ENCODE measurements at places on chromosomes 3 and 15.

DNA sequence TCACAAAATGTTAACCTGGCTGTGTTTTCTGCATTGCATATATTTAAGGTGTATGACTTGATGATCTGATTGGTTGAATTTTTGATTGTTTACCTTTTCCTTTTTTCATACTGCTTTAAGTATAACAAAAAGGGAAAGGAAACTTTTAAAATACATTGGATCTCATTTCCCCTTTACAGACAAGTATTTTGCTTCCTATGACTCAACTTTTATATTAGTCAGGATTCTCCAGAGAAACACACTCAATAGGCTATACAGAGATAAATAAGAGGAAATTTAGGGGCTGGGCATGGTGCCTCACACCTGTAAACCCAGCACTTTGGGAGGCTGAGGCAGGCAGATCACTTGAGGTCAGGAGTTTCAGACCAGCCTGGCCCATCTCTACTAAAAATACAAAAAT, 205.8 kb downstream of the TJP1 start:
- no peak for DNase-seq

GRCh38 chr15:31615643-31616415, 289.2 kb downstream of the KLF13 start:
- DNase-seq, result no peak

DNA sequence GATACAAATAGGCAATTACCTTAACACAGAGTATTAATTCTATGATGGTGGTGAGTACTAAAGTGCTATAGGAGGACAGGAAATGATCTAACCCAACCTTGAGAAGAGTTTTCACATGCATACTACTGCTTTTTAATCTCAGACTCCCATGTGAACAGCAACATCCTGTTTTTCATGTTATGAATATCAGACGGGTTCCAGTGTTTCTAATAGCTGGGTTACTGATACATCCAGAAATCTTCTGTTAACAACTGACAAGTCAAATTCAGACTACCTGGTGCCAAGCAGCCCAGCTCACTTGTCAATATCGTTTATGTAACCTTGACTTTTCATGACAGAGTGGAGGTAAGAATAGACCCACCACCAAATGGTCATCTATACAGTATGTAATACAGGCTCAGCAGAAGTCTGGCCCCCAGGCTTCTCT, 220.2 kb upstream of the COL8A1 start:
- no peak for DNase-seq

GRCh38 chr15:73632670-73633058, 525 bp downstream of the NPTN start:
- no peak for DNase-seq

- no peak for DNase-seq
These were observed 53.7 kb downstream of the DLG1 start for GRCh38 chr3:197244751-197245150.

GRCh38 chr3:123098426-123099330, 31.9 kb downstream of the PDIA5 start:
- no peak for DNase-seq

DNA sequence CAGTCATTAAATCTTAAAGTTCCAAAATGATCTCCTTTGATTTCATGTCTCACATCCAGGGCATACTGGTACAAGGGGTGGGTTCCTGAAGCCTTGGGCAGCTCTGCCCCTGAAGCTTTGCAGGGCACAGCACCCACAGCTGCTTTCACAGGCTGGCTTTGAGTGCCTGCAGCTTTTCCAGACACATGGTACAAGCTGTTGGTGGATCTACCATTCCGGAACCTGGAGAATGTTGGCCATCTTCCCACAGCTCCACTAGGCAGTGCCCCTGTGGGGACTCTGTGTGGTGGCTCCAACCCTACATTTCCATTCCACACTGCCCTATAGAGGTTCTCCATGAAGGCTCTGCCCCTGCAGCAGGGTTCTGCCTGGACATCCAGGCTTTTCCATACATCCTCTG, 211.1 kb upstream of the THBS1 start:
- DNase-seq, result no peak

DNA sequence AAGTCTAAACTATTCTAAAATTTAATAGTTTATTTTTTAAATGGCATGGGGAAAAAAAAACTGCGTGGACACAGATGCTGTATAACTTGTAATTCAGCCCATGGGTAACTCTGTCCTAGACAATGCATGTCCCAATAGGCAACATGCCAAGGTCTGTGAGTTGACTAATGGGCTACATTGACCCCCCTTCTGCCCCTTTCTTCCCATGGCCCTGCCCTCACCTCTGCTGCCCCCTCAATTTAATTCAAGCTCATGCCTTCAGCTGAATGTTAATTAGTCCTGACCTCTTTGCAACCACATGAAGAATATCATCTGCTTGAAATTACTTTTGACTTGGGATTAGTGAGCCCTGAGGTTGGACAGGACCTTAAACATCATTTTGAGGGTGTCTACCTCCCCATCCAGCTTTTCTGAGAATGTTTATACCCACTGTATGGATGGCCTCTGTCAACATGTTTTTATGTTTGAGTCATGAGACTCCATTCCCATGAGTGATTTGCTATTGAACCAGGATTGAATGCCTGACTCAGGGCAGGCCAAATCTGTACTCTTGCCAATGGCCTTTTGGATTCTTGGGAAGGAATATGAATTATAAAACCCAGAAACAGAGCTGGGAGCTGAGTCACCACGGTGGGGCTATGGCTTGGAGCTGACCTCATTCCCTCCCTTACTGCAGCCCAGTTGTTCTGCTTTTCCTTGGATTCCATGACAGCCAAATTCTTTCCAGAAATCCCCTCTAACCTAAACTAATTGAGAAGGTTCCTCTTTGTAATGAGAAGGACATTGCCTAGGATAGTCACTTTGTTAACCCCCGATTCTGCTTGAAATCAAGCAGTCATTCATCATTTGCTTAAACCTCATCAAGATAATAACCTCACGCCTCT, 33.5 kb upstream of the PDE8A start:
- no peak for DNase-seq

- DNase-seq, result peak; percentile 58
These were observed 122.3 kb upstream of the PTPRG start for GRCh38 chr3:61439122-61439458.

GRCh38 chr3:119181765-119182164, 8.4 kb downstream of the UPK1B start:
- DNase-seq, result no peak

GRCh38 chr3:141521781-141522180, 35.0 kb downstream of the RASA2 start:
- no peak for DNase-seq

DNA sequence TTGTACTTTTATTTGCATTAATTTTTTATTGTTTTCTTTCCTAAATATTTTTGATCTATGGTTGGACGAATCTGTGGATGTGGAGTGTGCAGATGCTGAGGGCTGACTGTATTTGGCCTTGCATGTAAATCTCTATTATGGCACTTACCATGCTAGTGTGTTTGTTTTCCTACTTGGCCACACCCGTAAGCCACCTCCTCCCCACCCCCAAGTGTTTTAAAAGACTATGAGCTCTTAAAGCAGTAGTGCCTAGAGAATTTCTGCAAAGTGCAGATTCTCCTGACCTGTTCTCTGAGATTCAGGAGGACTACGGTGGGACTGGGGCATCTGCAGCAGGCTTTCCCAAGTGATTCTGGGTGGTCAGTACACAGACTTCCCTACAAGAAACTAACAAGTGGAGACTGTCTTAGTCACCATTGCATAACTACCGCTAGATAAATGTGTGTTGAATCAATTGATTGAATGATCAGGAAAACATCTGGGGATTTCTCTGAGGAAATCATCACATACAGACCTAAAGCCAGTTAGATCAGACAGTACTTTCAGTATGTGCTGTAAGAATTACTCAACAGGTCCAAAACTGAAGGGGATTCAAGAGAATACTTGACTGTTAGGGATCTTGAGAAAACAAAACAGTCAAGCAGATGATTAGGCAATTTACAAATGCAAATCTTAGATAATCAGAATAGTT, 6.2 kb upstream of the TIPARP start:
- DNase-seq, result no peak

- no peak for DNase-seq
These were observed at the start of gene PROK2 for GRCh38 chr3:71784914-71785531. Gene PROK2 (minus strand): TSS chr3:71785148. CDS start chr3:71785052, 96 bp downstream.

DNA sequence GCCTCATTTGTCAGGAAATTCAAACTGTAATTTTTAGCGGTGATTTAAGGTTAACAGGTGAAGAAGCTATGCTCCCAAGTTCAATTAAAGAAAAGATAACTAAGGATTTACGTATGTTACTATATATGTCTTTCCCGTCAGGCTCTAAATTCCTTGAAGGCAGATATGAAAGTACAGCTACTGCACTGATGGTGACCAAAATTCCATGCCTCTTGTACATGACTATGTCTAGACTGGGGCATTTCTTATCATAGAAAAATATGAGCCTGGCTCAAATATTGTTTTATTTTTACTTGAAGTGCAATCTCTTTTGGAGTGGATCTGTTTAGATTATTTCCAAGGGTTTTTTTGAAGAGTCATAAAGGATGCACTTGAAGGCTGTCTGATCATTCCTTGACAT, 647.1 kb upstream of the KCNMB2 start:
- no peak for DNase-seq

DNA sequence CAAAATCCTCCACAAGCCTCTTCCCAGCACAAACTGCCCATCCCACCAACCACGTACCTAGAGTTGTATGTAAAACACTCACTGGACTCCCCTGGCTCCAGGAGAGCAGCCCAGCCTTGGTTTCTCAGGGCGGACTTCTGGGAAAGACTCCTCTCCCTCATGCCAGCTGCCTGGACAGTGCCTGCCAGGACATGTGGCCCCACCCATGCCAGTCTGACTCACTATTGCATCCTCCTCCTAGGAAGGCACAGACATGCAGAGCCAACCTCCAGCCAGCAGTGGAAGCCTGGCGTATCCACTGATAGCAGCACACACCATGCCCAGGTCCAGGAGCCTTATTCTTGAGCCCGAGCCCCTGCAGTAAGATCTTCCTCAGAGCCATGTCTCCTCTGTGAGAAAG, 8.6 kb downstream of the PKM start:
- DNase-seq, result no peak

DNA sequence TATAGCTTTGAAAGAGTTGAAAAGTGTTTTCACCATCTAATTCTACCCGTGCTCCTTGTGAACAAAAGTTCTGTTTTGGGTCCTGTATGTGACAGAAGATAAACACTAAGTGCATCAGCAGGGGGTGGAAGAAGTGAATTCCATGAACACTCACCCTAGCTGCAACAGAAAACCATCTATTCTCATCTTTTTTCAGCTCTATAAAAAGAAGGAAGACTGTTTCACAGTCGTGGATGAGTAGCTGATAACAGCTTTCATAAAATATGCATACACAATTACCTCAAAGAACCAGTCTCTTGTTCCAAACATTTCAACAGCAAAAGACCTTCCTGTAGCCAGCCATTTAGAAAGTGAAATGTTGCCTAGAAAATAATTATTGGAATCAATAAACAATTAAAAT, 281.7 kb upstream of the RASGRP1 start:
- no peak for DNase-seq

DNA sequence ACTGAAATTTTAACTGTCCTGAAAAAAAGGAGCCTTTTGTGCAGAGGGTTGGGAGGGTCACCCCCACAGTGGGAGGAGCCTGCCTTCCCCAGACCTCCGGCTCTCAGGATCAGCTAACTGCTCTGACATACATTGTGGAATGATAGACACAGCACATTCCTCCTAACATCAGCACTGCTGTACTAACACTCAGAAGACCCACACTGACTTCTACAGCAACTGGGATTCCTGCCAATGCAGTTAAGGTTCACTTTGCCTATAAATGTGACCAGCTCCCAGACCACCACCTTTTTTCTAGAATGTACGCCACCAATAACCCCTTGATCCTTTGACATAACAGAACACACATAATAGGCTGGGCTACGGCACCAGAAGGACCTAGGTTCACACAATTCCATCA, 3.2 kb downstream of the CPEB1 start:
- DNase-seq, result no peak

DNA sequence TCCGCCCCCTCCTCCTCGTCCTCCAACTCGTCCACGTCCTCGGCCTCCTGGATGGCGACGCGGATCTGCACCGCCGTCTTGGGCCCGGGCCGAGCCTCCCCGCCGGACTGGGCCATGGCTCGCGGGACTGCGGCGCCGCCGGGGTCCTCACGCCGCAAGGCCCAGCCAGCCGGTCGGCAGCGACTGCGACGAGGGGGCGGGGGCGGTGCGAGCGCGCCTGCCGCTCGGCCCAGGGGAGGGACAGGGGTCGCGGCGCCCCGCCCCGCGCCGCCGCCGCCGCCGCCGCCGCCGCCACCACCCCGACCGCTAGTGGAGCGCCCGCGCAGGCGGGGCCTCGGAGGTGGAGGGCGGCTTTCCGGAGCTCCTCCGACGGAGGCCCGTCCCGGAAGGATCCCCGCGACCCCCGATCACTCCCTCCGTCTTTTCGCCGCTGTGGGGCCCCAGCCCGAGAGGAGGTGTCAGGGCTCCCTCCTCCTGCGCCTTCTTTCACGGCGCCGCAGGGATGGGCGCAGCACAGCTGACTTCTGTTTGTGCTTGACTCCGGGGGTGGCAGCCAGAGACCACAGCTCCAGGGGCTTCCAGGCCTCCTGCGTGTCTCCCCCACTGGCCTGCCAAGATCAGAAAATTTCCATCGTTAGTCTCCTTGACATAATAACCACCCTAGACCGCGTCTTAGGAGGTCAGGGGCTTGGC, at the start of gene LARP6:
Gene LARP6 (minus strand): TSS at position 185 of the 693 bp plus-strand sequence. CDS start 69 bp downstream, at position 116.
- peak; percentile 63 for DNase-seq

GRCh38 chr3:37392957-37393356, 218.6 kb upstream of the LRRFIP2 start:
- DNase-seq, result no peak

GRCh38 chr3:78879295-78879860, 888.4 kb downstream of the ROBO1 start:
- DNase-seq, result no peak

DNA sequence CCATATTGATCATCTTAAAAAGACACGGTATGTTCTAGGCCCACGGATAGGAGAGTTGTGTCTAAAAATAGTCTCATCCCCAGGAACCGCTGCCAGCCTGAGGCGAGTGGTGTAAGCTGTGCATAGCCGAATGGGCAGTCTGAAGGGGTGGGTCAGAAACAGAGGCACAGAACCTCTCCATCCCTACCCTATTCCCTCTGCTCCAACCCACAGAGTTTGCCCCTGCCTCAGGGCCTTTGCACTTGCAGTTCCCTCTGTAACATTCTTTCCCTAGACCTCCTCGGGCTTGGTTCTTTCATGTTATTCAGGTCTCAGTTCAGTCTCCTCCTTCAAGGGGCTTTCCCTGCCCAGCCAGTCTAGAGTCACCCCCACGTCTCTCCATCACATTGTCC, 4.8 kb downstream of the SCN5A start:
- DNase-seq, result no peak

GRCh38 chr3:68403741-68404140, 528.6 kb downstream of the TAFA4 start:
- no peak for DNase-seq

- DNase-seq, result no peak
These were observed 30.7 kb upstream of the KY start for GRCh38 chr3:134681522-134681900.

- DNase-seq, result no peak
These were observed 27.5 kb upstream of the FAM81A start for GRCh38 chr15:59410391-59410896.

DNA sequence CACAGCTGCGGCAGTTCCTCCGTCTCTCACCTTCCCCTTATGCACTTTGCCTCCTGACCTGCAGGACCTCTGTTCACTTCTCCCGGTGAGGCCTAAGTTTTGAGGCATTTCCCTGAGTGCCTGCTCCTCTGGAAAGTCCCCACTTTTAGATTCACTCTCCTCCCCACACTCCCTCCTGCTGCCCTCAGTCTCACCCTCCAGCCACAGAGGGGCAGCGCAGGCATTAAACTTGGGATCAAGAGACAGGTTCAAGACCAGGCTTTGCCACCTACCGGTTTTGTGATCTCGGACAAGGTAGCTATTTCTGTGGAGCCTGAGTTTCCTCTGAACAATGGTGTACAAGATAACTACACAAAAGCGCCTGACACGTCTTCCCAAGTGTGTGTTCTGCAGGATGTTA, 19.4 kb downstream of the SLC6A11 start:
- DNase-seq, result no peak

All from NCI-H1105 (cell line).